CD4-positive, alpha-beta T cell treated with Interleukin-4 for 4 hours (primary cell): ENCODE measurements at places on chromosomes 4 and X.

GRCh38 chr4:76257824-76258223, 6.3 kb downstream of the FAM47E start:
- DNase-seq = no peak

DNA sequence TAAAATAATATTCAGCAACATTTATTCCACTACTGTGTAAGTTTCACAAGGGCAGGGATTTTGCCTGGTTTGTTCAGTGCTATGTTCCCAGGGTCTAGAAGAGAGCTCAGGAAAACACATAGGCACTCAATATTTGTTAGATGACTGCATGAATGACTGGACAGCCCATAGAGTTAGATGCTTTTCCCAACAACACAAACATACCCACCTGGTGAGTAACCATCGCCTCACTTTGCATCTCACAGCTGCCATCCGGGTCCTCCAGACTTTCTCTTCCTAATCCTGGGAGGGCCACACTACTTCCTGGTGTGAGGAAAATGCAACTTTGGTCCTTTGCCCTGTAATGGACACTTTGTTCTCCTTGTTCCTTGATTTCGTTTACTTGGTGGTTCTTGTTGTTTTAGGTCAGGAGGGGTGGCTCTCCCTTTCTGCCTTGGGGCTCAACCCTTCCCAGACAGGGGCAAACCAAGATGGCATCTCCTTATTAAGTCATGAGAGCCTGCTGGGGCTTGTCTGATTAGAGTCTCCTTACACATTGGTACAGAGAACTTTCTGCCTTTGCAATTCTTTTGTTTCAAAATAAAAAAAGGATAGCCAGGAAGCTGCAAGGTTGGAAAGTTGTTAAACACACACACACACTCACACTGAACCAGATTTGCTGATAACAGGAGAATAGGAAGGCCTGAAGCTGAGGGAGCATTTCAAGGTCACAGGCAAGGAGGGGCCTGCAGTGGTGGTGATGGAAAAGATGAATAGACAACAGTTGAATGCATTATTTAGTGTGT, 190.6 kb downstream of the MID1IP1 start:
- DNase-seq = no peak

DNA sequence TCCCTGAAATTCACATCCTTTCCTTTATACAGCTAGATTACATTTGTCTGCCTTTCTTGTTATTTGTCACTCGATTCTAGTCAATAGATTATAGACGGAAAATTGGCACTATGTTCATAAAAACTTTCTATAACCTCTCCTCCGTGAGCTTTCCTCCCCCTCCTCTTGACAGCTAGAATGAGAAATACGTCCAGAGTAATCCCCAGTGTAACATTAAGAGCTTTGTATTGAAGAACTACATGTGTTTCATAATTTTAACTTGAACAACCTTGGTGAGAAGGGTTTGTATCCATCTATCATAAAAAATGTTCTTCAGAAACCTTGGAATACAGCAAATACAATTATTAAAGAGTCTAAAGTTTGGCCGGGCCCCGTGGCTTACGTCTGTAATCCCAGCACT, 1707.4 kb downstream of the PCDH7 start:
- DNase-seq = no peak

- DNase-seq = no peak
Measured at GRCh38 chrX:133654811-133655210, 239.5 kb upstream of the GPC4 start.

GRCh38 chr4:143021384-143021783, 163.3 kb upstream of the USP38 start:
- no peak for DNase-seq

GRCh38 chr4:26323821-26324220, 3.0 kb downstream of the RBPJ start:
- DNase-seq = no peak

GRCh38 chr4:163042306-163042705, 124.4 kb downstream of the NAF1 start:
- DNase-seq = no peak

DNA sequence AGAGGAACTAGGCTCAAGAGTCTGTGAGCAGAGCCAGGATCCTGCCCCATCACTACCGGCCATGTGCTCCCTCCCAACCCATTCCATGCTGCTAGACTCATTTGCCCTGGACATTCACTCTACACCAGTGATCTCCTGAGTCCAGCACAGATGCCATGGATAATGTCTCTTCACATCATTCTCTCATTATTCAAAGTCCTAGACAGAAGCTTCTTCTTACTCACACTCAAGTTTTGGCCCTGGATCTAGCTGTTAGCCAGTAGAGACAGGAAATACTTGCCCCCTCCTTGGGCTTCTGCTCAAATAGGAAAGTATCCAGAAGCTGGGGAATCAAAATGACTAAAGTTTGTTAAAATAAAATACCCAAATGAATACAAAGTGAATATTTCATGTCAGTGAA, 266.8 kb upstream of the LDB2 start:
- DNase-seq = no peak

DNA sequence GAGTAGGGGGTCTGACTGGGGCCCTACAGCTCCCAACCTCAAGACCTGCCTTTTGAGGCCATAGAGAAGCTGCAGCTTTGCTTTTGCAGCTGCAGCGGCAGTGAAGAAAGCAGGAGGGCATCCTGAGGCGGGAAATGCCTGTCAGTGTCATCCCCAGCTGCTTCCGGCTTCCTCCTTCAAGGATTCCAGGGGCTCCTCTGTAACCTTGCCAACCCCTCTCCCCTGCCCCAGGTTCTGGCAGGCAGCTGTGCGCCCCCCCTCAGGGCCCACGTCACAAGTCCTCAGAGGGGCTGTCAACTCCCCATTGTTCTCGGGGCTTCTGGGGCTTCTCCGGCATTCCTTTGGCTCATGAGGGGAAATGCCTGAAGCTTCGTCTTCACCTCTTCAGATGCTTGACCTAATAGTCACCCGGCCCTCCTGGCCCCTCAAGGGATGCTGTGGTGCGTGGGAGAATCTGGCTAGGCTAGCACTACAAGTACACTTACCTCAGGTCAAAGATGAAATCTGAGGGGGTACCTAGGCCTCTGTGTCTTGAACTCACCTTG, 31.9 kb downstream of the APLN start:
- no peak for DNase-seq

DNA sequence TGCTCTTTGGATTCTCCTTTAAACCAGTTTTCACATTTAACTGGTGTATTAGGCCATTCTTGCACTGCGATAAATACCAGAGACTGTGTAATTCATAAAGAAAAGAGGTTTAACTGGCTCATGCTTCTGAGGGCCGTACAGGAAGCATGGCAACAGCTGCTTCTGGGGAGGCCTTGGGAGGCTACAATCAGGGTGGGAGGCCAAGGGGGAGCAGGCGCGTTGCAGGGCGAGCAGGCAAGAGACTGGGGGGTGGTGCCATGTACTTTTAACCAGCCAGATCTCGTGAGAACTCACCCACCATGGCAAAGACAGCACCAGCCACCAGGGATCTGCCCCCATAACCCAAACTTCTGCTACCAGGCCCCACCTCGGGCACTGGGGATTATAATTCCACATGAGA, 38.1 kb downstream of the RNF212 start:
- no peak for DNase-seq

- DNase-seq = no peak
Measured at GRCh38 chr4:33837043-33837838, 2407.1 kb downstream of the ARAP2 start.

DNA sequence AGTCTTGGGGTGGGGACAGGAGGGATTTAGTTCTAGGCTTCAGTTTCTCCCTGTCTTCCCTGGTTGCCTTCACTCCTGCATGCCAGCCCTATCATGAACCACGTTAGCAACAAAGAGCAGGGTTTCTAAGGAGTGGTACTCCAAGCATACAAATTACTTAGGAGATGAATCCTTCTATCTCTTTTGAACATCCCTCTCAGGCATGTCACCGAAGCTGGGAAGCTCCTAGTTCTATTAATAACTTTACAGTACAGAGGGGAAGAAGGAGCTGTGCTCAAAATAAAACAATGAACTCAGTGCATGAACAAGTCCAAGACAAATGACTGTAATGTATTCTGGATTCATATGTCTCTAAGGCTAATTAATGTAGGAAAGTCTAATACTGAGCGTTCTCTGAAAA, 450.6 kb upstream of the RASGEF1B start:
- DNase-seq = no peak

GRCh38 chrX:103439161-103439560, 62.8 kb downstream of the BEX3 start:
- no peak for DNase-seq

DNA sequence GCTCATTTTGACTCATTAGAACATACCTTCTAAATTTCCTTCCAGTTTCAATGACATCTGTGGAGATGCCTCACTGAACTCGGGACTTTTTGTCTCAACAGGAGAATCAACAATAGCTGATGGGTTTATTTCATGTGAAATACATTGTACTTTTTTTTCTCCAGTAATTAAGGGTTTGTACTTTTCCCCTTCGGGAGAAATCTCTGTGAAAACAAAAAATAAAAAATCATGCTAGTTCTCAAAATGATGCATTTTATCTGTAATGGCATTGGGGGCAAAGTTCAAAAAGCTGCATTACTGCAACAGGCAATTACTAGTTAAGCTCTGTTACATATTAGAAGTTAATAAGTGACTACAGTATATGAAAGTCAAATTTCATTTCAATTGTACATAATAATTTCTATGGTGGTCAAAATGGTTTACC, 167.3 kb upstream of the SH3RF1 start:
- no peak for DNase-seq

GRCh38 chrX:120022763-120023162, 54.7 kb downstream of the RHOXF2B start:
- DNase-seq = no peak

GRCh38 chr4:169167957-169168858, 102.5 kb downstream of the SH3RF1 start:
- DNase-seq = no peak

GRCh38 chr4:121860121-121860520, 10.2 kb downstream of the BBS7 start:
- DNase-seq = no peak

GRCh38 chr4:187480146-187481145, 515.1 kb upstream of the ZFP42 start:
- DNase-seq = no peak

- DNase-seq = no peak
Measured at GRCh38 chr4:67674098-67674497, 26.9 kb downstream of the UBA6 start.

GRCh38 chrX:138723301-138723700, 11.8 kb upstream of the FGF13 start:
- no peak for DNase-seq

DNA sequence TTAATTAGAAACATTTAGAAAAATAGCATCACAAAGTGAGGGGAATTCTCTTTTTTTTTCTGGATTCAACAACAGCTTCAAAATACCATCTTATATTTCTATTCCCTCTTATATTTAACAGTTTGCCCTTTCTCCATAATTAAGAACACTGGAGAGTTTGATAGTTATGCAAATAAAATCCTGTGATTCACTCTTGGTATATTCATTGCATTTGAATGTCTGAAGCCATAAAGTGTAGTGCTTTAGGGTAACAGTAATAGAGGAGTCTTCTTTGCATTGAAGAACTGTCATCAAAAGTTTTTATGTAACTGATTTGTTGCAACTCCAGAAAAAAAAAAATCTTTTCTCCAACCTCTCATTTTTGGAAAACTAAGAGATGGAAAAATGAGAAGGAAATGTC, 352.0 kb upstream of the GALNTL6 start:
- DNase-seq = no peak

DNA sequence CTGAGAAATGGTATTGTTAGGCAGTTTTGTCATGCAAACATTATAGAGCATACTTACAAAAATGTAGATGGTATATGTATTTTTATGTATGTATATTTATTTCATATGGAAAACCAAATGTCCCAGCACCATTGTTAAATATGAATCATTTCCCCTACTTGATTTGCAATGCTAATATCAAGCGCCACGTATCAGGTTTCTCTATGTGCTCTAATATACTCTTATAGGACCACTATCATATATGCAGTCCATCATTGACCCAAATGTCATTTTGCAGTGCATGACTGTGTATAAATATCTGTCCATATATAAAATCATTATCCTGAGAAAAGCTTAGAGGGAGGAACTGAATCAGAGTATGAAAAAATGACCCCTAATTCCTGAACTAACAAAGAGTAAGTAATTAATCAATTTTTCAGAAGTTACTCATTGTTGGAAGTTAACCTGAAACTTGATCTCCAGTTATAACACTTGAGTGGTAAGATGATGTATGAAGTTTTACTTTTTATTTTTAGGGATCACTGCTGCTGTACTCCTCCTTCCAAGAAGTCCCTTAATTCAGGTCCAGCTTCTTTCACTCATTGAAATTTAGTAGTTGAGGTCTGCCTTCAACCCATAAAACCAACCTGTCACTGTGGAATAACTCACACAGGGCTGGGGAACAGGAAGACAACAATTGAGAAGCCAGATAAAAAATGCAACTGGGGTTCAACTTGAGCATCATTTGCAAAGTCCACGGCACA, 134.8 kb upstream of the LDB2 start:
- no peak for DNase-seq

GRCh38 chr4:6369035-6369434, 99.4 kb downstream of the WFS1 start:
- DNase-seq = no peak

DNA sequence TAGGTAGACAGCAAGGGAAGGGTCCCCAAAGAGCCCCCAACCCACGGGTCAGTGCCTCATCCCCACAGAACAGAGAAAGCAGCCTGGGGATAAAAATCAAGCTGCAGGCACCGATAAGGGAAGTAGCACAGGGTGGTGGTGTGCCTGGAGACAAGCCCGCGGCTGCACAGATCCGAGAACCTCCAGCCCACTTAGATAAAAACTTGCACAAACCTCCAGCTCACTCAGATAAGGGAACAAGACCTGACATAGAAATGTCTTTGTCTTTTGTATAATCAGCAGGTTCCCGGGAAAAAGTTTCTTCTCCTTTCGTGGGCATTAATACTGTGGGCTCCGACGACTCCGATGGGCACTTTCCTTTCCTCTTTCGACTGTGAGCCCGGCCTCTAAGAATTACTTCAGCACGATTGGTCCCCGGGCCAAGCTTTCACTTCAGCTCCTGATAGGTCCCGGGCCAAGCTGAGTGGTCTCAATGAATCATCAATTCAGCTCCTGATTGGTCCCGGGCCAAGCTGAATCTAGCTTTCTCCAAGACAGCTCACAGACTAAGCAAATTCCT, 32.4 kb downstream of the PRDX4 start:
- peak; percentile 6 for DNase-seq
